ENCODE measurements at places on chromosomes 2 and 18.

GRCh38 chr2:60554646-60555065 is 1.2 kb upstream of the BCL11A start:
- no peak for DNase-seq

DNA sequence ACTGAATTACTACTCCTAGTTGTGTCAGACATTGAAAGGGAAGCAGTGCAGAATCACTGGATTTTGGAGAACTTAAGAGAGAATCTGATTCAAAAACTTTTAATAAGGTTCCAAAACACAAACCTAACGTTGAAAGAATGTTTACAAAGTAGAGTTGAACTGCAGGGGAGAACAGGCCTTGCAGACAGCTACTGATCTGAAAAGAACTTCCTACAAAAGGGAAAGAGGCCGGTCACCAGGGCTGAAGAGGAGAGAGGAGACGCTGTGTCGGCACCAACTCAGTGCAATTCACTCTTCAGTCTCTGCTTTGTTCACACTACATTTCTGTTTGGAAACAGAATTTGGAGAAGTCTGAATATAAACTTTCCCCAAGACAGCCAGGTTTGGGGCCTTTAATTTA is 124.0 kb downstream of the GAREM1 start:
- DNase-seq = no peak

GRCh38 chr18:73110307-73110706 is 242.5 kb upstream of the NETO1 start:
- no peak for DNase-seq

GRCh38 chr2:189835855-189836558 is 51.8 kb downstream of the PMS1 start:
- DNase-seq = no peak

GRCh38 chr2:643334-643733 is 33.9 kb downstream of the TMEM18 start:
- no peak for DNase-seq

GRCh38 chr2:96685577-96686459 is 43.3 kb downstream of the FER1L5 start:
- no peak for DNase-seq

DNA sequence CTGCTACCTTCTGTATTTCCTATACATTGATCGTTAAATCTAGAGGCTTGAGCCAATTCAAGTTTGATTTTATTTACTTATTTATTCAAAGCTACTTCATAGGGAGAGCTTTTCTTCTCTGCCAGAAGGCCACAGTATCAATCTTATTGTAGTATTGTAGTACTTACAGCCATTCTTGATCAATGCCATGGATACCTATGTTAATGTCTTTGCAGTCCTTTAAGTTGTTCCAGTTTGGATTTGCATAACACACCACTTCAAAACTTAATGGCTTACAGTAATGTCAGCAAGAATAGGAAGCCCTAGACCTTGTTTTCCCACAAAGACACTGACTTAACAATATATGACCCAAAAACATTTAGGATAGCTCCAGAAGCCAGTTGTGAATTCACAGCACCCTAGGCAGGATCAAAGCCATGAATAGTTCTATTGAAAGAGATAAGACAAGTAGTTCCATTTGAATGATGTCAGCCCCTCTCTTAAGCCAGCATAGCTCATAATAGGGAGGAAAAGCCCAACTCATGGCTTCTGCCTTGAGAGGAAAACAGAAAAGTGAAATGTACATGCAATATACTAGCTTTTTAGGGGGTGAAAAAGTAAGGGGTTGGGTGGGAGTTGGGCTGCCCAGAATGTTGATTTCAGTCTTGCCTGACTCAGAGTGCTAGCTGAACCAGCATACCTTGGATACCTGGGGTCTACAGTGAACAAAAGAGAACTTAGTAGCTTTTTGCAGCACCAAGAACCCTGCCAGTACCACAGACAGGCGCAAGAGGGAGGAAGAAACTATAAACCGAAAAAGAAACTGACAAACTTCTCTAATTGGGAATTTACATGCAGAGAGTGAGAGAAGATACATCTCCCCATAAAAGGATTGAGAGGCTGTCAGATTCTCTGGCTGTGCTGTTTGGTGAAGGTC is 101.4 kb downstream of the CAMKMT start:
- DNase-seq = no peak

DNA sequence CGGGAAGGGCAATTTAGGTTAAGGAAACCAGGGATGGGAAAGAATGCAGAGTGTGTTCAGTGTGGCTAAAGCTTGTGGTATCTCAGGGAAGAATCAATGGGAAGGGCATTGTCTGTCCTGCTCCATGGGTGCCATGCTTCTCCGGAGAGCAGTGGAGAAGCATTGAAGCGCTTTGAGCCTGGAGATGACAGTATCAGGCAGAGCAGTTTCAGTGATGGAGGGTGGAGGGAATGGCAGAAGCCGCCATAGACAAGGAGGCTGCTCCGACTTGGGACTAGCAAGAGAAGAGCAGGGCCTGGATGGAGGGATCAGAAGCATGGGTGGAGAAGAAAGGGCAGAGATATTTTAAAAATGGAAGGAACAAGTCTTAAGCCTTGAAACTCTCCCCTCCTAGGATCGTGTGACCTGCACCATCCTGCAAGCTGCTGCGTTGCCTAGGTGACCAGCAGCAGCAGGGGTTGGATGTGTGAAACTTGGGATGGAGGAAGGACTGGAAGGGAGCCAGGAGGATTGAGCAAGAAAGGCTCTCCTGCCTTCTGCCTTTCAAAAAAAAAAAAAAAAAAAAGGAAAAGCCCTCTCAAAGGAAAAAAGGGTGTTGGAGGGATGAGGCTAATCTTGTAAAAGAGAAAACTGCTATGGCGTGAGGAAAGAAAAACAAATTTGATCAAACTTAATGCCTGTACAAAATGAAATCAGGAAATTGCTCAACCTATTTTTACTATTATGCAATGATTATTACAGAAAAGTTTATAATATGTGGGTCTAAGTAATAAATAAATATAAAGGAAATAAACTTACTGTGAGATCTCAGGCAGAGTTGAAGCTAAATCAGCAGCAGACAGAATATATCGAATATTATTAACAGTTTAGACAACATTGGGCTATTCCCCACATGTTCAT is 493.8 kb upstream of the NRP2 start:
- DNase-seq = peak; percentile 83

GRCh38 chr18:7116792-7117389 is 706 bp downstream of the LAMA1 start:
- no peak for DNase-seq

- no peak for DNase-seq
Measured at GRCh38 chr2:202046572-202046971, 12.9 kb downstream of the FZD7 start.

DNA sequence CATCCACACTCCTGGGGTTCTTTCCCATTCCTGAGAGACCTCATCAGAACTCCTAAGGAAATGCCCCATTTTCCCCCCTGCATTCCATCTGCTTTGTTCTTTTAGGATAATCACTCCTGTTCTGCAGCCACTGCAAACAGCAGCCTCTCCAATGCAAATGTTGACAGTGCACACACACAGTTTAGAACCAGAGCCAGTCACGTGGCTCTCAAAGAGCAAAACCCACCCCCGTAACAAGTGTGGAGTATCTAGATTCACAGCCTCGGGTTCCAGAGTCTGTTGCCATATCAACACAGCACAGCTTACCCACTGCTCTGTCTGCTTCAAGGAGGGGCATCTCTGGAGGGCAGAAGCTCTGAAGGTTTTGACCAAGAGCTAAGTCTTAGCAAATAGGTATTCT is 180.0 kb downstream of the NAPG start:
- no peak for DNase-seq

GRCh38 chr2:144366825-144367429 is 153.0 kb downstream of the ZEB2 start:
- no peak for DNase-seq

GRCh38 chr2:120690521-120690920 is 45.1 kb upstream of the GLI2 start:
- no peak for DNase-seq

DNA sequence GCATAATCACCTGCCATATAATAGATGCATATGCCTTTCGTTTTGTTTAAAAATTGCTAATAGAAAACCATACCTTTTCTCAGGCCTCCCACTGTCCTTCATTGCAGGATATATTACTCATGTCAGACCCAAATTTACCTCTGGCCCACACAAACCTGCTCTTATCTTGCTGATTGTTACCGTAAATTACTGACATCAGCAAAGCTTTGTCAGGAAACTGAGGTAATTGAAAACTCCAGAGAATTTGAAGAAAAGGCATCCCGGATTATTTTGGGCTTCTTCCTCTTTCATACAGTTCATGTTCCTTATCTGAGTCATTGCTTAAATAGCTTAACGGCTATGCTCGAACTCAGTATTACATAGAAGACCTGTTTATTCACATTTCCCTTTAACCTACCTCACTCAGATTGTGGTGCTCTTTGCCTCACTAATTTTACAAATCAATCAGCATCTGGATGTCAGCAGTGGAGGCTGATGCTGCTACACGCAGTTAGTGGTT is 145.7 kb downstream of the ZEB2 start:
- no peak for DNase-seq

- DNase-seq = no peak
Measured at GRCh38 chr2:3246406-3246805, 131.2 kb downstream of the EIPR1 start.

DNA sequence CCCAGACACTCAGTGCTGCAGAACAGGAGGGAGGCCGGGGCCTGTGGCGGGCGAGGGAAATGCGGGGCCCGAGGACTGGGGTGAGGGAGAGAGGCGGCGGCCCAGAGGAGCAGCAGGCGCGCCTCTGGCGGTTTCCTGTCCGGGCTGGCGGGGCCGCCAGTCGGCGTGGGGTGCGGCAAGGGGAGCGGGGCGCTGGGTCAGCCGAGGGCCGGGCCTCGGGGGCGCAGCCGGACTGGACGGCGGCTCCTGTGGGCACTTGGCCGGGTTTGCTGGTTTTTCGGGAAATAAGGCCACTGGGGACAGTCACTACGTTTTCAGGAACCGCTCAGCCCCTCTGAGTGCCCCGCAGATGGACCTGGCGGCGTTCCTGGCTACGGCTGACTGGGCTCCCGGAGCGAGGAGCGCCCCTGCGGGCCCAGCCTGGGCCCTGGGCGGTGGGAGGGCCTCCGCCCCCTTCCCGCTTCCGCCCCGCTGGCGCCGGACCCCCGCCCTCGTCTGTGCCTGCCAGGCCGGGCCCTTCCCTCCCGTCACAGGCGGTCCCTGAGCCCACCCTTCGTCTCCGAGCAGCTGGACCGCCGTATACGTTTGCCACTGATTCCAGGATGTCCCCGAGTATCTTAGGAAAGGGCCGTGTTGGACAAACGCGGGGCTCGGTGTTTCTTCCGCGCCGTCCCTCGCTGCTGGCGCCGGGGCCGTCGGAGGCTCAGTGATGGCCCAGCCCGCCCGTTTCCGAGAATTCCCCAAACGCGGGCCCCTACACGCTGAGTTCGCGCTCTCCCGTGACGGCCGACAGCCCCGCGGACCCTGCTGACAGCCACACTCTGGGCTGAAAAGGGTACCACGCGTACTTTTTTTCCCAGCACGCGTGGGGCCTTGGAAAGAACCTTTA is 84.6 kb downstream of the FAM210A start:
- no peak for DNase-seq

GRCh38 chr2:184945326-184945725 is 347.0 kb downstream of the ZNF804A start:
- no peak for DNase-seq

DNA sequence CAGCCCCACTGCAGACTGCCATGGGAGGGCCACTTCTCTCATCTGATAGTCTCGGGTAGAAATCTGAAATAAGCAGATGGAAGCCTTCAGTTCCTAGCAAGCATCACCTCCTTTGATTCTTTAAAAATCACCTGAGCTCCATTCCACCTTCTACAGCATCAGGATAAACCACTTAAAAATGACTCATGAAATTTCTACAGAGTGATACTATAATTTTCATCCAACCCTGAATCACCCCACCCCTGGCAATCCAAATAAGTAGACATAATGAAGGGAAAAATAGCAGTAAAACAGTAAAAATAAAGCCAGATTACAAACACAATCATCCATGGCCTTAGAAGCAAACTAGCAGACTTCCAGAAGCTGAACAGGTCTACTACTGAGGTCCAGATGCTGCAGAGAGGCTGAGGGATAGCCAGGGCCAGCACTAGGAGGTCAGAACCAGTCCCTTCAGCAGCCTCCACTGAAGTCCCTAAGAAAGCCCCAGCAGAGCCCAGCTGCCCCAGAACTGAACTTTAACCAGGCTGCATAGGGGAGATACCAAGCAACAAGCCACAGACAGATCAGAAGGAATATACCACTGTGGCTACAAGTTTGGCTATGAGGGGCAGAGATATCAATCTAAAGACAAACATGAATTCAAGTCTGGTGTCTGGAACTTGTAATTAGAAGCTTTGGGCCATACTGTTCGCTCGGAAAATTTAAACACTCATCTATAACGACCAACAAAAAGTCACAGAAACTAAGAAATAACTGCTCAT is 54.7 kb upstream of the RNU4ATAC start:
- DNase-seq = no peak

GRCh38 chr2:112217854-112218253 is 37.0 kb downstream of the ZC3H8 start:
- DNase-seq = no peak

DNA sequence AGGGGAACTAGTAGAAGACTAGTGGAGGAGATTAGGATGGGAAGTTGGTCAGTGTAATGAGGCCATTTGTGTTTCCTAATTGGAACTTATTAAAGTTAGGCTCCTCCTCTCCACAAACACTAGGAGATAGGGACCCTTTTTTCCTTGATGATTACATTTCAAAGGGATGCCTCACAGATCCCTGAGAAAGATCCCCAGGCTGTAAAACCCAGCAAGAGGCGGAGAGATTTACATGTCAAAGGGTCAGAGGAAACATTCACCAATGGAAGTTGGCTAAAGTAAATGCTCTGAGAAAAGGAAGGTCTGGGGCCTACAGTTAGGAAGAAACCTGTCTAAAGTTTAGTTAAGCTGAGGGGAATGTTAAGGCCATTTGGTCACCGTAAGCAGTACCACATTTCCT is 1.4 kb upstream of the CCDC85A start:
- DNase-seq = no peak

- no peak for DNase-seq
Measured at GRCh38 chr2:177037569-177037968, 175.0 kb upstream of the HNRNPA3 start.

DNA sequence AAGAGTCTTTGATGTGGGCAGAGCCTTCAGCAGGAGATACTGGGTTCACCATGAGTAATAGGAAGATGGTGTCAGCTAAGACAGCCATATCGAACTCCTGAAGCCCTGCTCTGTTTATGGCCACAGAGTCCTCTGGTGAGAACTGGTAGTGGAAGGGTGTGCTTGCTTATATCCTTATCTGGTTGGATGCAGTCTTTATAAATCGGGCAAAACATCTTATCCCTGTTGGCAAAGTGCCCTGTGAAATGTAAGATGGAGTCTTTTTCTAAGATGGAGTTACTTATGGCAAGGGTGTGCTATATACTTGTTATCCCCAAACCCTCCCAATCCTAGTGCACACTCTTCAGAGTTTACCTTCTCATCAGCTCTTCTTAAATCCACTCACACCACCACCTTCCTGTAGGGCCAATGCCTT is 190.8 kb upstream of the PARD3B start:
- DNase-seq = no peak

- DNase-seq = no peak
Measured at GRCh38 chr18:8051453-8051852, 484.3 kb downstream of the PTPRM start.

DNA sequence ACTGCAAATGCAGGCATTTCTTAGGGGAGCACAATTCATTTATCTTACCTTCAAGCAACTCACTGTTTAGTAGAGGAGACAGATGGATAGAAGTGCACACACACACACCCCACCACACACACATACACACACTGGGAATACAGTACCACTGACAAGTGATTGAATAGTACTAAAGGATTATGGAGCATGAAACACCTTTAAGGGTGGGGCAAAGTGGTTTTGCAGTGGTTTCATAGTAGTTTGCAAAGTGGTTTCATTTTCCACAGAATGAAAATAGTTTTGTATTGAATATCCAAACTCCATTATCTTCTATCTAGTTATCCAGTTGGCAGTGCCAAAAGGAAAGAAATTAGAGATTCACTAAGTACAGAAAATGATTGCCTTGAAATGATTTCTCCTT is 18.9 kb downstream of the KIF5C start:
- no peak for DNase-seq
